ENCODE measurements at places on chromosomes 16 and 17.

GRCh38 chr17:55168958-55169687 is 95.6 kb upstream of the HLF start:
- DNase-seq: peak; percentile 25

DNA sequence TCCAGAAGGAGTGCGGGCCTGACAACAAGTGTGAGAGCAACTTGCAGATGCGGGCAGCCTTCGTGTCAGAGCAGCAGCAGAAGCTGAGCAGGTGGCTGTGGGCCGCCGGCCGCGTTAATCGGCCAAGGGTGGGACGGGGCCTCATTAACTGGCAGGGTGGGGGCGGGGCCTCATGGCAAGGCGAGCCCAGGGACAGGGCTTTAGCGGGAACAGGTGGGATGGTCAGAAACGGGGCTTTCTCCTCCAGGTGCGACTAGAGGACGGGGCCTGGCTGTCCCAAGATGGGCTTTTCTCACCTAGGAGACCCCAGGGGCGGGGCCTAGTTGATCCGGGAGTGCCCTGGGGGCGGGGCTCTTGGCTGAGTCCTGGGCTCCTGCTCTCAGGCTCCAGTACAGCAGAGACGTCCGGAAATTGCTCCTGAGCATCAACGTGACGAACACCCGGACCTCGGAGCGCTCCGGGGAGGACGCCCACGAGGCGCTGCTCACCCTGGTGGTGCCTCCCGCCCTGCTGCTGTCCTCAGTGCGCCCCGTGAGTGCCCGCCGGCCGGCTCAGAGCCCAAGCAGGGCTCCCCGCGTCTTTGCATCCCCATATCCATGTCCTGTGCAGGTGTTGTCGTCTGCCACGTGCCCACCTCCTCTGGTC is 18.4 kb upstream of the PDK2 start:
- DNase-seq: no peak

- no peak for DNase-seq
These were observed 596.3 kb upstream of the SALL1 start for GRCh38 chr16:51747329-51747728.

- no peak for DNase-seq
These were observed 1.9 kb downstream of the CLCN7 start for GRCh38 chr16:1472974-1473373.

DNA sequence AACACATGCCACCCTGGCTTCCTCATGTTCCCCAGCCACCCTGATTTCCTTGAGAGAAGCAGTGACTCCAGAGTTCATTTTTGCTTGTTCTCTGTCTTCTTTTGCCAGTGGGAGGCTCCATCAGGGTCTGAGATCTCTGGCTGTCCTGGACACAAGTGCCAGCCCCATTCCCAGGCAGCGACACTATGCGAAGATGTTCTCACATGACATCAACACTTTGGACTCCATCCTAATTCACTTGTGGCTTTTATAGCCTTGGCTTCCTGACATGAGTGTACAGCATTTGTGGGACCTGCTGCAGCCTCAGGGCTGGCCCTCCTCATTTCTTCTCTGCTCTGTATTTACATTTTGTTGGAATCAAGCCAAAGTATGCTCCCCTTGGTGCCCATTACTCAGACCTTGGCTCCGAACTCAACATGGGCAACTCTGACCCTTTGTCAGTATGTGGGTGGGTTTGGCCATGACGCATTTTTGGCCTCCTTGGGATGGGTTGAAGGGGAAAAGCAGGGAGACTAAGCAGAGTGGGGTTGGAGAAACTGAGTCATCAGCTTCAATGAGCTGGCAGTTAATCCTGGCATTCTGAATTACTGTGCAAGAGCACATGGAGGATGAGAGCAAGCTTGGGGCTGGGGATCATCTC is 119.0 kb upstream of the EEF2KMT start:
- DNase-seq: no peak

DNA sequence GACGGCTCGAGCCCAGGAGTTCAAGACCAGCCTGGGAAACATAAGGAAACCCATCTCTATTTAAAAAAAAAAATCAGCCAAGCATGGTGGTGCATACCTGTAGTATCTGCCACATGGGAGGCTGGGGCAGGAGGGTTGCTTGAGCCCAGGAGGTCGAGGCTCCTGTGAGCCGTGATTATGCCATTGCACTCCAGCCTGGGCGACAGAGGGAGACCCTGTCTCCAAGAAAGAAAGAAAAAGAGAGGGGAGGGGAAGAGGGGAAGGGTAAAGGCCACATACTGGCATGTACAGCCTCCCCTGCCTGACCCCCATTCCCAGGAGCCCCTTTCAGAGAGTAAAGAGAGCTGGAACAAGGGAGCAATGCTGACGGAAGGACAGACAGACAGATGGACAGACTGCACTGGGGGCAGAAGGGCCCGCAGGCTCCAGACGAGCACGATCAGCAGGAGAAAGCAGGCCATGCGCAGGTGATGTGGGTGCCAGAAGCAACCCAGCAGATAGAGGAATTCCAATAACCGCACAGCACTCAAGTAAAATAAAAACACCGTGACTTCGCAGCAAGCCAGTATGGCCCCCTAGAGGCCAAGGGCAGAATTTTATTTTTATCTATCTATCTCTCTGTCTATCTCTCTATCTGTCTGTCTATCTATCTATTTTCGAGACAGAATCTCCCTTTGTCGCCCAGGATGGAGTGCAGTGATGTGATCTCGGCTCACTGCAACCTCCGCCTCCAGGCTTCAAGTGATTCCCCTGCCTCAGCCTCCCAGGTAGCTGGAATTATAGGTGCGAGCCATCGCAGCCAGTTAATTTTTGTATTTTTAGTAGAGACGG is 27.1 kb upstream of the SNN start:
- peak; percentile 50 for DNase-seq

DNA sequence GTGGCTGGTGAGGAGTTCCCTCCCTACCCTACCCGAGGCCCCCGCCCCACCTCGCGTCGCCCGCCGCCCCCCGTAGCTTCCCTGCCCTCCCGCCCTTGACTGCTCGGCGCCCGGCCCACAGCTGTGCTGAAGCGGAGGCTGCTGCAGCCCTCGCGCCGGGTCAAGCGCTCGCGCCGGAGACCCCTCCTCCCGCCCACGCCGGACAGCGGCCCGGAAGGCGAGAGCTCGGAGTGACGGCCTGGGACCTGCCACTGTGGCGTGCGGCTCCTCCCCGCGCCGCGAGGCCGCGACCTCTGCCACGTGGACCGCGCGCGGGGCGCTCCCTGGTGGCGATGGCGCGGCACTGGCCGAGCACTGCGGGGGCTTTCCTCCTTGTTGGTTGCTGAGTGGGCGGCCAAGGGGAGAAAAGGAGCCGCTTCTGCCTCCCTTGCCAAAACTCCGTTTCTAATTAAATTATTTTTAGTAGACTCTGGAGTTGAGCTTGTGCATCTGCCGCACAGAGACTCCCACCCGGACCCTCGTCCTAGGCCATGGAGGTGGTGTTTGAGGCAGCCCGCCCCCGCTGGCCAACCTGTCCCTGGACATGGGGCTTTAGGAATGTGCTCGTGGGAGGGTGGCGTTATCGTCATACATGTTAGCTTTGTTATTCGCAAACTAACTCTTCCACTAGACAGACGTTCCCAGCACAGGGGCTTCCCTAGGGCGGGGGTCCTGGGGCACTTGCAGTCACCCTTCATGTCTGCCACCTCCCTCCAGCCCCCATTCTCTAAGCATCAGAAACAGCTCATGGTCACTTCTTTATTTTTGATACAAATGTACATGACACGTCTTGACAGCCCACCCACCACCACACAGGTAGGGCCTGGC is 4.4 kb downstream of the TP53I13 start:
- no peak for DNase-seq

- no peak for DNase-seq
These were observed 19.8 kb downstream of the USP36 start for GRCh38 chr17:78820841-78821240.

DNA sequence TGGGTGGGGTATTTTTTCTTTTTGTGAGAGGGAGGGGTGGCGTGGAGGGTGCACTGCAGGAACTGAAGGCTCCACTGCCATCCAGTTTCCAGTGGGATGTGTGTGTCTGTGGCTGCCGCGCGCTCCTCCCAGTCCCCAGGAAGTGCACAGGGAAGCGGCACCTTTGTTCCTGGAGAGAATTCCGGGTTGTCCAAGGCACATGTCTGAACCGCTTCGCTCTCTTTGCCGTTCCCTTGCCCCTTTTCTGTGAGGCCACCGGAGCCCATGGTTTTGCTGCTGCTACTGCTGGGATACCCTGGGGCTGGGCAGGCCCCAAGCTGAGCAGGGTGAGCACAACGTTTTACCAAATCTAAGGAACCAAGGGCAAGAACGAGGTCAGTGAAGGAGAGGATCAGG is 19.5 kb downstream of the ACSF3 start:
- no peak for DNase-seq

GRCh38 chr17:38428112-38428642 is at the start of gene ARHGAP23:
Gene ARHGAP23, plus strand, starts transcription at chr17:38428464. Its CDS starts 22 bp downstream, at chr17:38428486.
- DNase-seq: no peak

- no peak for DNase-seq
These were observed 1.3 kb downstream of the FOXC2 start for GRCh38 chr16:86567701-86568581.

DNA sequence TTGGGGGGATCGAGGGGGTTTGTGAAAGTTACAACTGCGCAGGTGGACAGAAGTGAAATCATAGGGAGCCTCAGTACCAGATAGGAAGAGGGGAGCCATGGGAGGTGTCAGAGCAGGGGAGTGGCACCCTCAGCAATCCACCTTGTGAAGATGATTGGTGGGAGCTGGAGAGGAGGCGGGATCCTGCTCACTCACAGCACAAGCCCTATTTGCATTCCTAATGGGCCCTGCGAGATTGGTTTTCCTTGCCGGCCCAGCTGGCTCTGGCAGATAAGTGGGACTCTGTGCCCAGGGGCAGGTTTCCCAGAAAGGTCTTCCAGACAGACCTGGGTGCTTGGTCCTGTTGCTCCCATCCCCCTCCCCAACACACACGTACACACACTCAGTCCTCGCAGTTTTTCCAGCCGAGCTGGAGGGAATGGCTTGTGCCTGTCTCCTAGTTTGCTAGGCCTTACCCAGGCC is 9.4 kb downstream of the WNT3 start:
- DNase-seq: no peak

All from NCI-H1092 treated with DMSO at 0.1 percent for 48 hours (cell line).